ENCODE measurements at places on chromosomes 1 and 21.

DNA sequence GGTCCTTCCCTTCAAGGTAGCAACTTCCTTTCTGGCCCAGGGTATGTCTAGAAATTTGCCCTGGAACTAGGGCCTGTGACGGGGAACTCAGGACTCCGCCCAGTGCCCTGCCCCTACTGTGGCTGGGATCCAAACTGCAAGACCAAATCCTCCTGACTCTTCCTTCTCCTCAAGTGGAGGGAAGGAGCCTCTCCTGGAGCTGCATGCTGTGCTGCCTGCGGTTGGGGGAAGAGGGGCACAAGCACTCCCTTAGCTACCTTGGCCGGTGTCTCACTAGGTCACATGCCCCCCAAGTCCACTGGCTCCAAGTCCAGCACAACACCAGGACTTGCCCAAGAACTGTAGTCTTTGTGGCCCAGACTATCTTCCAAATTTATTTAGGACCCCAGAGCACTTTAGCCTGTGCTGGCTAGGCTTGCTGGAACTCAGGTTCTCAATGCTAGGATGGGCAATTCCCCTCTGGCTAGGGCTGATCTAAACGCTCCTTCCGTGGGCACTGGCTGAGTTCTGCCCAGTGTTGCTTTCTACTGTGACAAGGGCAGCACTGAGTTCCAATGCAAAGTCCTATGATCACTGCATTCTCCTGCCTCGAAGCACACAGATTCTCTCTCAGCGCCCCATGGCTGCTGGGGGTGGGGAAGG, 12.2 kb downstream of the ADSS2 start:
- no peak for DNase-seq
- H3K27ac ChIP-seq: no peak overlapping the region
- H3K4me1 ChIP-seq: peaks cover under 1% of the 10 kb centered on the region
- no peaks in the 10 kb centered on the region for H3K27me3 ChIP-seq

GRCh38 chr1:174713796-174714195, 266.0 kb downstream of the GPR52 start:
- DNase-seq: no peak
- no peak overlapping the region for H3K4me3 ChIP-seq
- H3K36me3 ChIP-seq: no peaks in the 10 kb centered on the region
- no peak overlapping the region for H3K27ac ChIP-seq
- no peaks in the 10 kb centered on the region for H3K27me3 ChIP-seq
- no peaks in the 10 kb centered on the region for H3K4me1 ChIP-seq

DNA sequence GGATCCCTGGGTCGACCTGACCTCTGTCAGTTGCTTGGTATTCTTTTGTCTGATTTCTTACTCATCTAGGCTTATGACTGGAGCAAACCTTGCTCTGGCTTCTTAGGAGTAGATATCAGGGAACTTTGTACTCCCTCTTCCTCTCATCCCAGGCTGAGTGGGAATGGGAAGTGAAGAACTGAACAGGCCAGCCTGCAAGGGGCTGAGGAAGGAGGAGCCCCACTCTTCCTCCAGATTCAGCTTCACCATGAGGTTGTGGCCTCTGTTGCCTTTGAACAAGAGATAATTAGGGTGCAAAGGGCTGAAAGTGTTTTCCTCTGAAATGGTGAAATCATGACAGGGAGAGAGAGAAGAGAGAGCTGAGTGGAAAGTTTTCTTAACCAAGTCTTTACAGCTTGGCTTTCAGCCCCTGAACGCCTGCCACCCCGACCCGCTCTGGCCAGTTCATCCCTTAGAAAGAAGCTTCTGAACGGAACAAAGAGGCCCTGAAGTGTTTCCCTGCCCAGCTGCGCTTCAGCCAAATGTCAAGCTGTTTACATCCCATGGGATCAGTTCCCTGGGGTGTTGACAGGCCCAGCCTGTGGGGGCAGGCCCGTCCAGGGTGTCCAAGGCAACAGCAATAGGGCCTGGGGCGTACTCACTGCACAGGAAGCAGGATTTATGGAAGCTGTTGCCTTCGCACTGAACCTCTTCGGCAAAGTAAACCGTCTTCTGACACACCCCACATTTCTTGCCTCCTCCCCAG, 11.2 kb downstream of the CSRP1 start:
- no peaks in the 10 kb centered on the region for H3K27me3 ChIP-seq
- no peaks in the 10 kb centered on the region for H3K36me3 ChIP-seq
- H3K27ac ChIP-seq: peak overlapping the region; percentile 74
- peaks cover 49% of the 10 kb centered on the region for H3K4me1 ChIP-seq
- peak; percentile 57 for DNase-seq
- H3K4me3 ChIP-seq: no peak overlapping the region

DNA sequence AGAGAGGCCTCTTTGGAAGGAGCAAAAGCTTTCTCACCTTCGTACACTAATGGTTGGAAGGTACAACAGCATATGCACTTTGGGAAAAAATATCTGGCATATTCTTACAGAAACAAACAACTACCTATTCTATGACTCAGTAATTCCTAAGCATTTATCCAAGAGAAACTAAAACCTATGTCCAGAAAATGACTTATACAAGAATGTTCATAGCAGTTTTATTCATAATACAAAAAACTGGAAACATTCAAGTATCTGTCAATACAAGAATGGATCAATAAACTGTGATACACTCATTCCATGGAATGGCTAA, 8.2 kb downstream of the NBPF1 start:
- H3K36me3 ChIP-seq: peaks cover 34% of the 10 kb centered on the region
- H3K27me3 ChIP-seq: no peaks in the 10 kb centered on the region
- no peak overlapping the region for H3K4me3 ChIP-seq

DNA sequence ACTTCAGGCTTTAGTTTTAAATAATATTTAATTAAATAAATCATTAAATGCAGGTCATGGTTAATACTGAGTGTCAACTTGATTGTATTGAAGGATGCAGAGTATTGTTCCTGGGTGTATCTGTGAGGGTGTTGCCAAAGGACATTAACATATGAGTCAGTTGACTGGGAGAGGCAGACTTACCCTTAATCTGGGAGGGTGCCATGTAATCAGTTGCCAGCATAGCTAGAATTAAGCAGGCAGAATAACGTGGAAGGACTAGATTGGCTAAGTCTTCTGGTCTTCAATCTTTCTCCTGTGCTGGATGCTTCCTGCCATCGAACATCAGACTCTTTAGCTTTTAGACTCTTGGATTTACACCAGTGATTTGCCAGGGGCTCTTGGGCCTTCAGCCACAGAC, 85.3 kb downstream of the MAP3K21 start:
- no peaks in the 10 kb centered on the region for H3K36me3 ChIP-seq
- no peak for DNase-seq
- H3K27me3 ChIP-seq: no peaks in the 10 kb centered on the region
- no peaks in the 10 kb centered on the region for H3K4me1 ChIP-seq

DNA sequence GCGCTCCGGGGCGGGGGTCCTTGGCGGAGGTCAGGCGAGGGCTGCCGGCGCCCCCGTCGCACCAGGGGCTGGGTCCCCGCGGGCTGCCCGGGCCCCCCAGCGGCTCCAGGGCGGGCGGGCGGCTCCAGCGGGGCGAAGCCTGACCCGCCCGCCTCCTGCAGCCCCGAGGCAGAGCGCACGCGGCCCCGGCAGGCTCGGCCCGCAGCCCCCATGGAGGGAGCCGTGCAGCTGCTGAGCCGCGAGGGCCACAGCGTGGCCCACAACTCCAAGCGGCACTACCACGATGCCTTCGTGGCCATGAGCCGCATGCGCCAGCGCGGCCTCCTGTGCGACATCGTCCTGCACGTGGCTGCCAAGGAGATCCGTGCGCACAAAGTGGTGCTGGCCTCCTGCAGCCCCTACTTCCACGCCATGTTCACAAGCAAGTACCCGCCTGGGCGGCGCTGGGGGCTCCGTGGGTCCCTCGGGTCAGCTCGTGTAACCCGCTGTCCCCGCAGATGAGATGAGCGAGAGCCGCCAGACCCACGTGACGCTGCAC, 817 bp downstream of the KLHL17 start:
- no peaks in the 10 kb centered on the region for H3K27me3 ChIP-seq
- peak overlapping the region; percentile 60 for H3K4me3 ChIP-seq
- H3K27ac ChIP-seq: no peak overlapping the region

GRCh38 chr1:207306603-207307002, 14.9 kb upstream of the CD55 start:
- H3K27ac ChIP-seq: no peak overlapping the region
- H3K4me3 ChIP-seq: no peak overlapping the region
- DNase-seq: no peak
- peaks cover 10% of the 10 kb centered on the region for H3K4me1 ChIP-seq
- no peaks in the 10 kb centered on the region for H3K36me3 ChIP-seq
- no peaks in the 10 kb centered on the region for H3K27me3 ChIP-seq

DNA sequence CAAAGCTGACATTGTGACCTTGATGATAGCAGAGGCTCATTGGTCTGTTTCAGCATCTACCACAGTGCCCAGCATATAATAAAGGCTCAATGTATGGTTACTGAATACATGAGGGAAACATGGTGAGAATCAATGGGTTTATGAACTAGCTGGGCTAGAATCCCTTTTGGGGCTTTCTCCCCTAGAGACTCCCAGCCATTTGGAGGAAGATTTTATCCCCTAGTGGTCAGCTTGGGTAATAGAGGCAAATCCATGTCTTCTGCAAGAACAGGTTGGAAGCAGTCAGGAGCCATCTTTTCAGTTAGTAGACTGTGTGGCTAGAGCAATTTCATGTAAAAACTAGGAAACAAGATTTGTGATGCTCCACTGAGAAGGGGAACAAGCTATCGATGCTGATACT, 15.8 kb upstream of the REG4 start:
- H3K27ac ChIP-seq: no peak overlapping the region
- H3K4me1 ChIP-seq: no peaks in the 10 kb centered on the region
- H3K27me3 ChIP-seq: no peaks in the 10 kb centered on the region
- no peak overlapping the region for H3K4me3 ChIP-seq
- no peaks in the 10 kb centered on the region for H3K36me3 ChIP-seq

DNA sequence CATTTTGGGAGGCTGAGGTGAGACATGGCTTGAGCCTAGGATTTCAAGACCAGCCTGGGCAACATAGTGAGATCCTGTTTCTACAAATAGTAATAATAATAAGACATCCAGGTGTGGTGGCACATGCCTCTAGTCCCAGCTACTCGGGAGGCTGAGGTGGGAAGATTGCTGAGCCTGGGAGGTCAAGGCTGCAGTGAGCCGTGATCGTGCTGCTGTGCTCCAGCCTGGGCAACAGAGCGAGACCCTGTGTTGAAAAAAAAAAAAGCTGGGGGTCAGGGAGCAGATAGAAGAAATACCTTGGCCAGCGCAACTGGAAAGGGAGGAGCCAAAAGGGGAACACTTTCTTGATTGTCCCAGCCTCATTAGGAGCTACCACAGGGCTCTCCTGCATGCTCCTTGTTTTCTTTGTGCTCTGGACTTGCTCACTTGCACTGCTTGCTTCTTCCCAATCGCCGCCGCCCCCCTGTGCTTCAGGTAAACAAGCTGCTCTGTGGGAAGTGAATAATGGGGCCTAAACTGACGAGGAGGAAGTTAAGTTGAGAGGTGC, 31.1 kb downstream of the PBX1 start:
- peaks cover 26% of the 10 kb centered on the region for H3K4me1 ChIP-seq
- no peak overlapping the region for H3K27ac ChIP-seq
- DNase-seq: no peak
- no peaks in the 10 kb centered on the region for H3K27me3 ChIP-seq
- H3K36me3 ChIP-seq: no peaks in the 10 kb centered on the region

DNA sequence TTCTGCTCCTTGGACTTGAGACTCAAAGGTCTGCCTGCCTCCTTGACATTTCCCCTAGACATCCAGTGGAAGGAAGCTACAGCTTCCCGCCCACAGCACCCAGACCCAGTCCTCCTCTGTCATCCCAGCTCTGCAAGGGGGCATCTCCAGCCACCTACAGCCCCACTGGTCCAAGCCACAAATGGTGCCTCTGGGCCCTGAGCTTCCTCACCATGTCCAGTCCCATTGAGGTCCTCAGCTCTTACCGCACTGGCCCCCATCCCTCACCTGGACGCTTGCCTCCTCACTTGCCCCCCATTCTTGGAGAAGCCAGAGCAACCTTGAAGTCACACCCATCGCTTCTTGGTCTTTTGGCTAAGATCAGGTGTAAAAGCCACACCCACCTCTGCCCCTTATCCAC, 13.2 kb downstream of the PODN start:
- no peaks in the 10 kb centered on the region for H3K27me3 ChIP-seq
- no peaks in the 10 kb centered on the region for H3K4me1 ChIP-seq
- H3K4me3 ChIP-seq: no peak overlapping the region
- DNase-seq: no peak
- no peak overlapping the region for H3K27ac ChIP-seq

DNA sequence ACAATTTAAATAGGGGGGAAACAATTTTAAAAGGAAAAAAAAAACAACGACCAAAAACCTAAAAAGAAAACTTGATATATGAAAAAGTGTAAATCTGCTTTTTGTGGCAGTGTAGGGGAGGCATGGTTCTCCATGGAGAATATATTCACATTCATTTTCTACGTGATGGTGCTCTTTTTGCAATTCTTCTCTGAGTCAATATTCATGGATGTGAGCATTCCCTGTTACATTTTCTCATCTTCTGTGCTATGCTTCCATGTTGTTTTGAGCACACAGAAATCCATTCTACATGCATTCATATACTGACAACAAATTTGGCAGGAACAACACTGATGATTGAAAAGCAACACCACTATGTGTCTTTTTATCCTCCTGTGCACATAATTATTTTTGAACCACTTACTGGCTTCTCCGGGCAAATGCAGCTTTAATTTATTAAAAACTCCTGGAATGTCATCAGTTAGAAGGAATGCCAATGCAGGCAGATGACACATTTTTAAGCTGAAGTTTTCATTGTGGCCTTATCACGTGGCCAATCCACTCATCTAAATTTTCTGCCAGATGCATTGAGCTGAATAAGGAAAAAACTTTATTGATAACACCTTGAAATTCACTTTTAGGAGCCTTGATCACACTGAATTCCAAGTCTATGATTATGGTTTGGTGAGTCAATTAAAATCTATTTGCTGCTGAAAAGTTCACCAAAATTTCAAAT, 590.6 kb downstream of the NUF2 start:
- DNase-seq: no peak
- no peak overlapping the region for H3K4me3 ChIP-seq
- no peaks in the 10 kb centered on the region for H3K36me3 ChIP-seq
- H3K27ac ChIP-seq: no peak overlapping the region
- no peaks in the 10 kb centered on the region for H3K27me3 ChIP-seq
- no peaks in the 10 kb centered on the region for H3K4me1 ChIP-seq

DNA sequence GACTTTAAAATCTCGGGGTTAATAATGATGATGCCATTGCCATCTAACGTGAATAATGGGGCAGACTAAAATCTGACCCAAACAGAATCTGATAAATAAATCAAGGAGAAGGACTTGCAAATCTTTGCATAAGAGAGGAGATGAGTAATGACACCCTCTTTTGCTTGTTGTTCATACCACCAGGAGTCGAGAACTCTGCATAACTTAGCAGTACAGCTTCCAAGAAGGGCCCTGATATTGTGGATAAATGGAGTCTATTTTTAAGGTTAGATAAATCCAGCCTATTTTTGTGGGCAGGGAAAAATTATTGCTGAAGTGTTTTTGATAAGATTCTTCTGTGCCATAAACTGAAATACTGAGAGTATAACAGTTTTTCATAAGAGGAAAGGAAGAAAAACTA, 17.3 kb downstream of the RYR2 start:
- no peaks in the 10 kb centered on the region for H3K36me3 ChIP-seq
- no peaks in the 10 kb centered on the region for H3K27me3 ChIP-seq
- no peak overlapping the region for H3K27ac ChIP-seq
- H3K4me1 ChIP-seq: no peaks in the 10 kb centered on the region
